ENCODE measurements at places on chromosomes 6 and 20. TPM values are rescaled to one million over a fixed set of nuclear protein-coding genes. Genes with fewer than 3 reads are reported as not detected.

The COL21A1 gene
- total RNA-seq = 1.3 TPM

The CD24 gene
- 943 TPM for total RNA-seq

The PCSK2 gene
- total RNA-seq = 40.7 TPM

The KHDC1L gene
- total RNA-seq = not detected

The C6orf89 gene
- total RNA-seq = 34.1 TPM

The CCN6 gene
- total RNA-seq = not detected

The BHLHE23 gene
- 0.94 TPM for total RNA-seq

The CLPSL1 gene
- total RNA-seq = not detected

The TNF gene
- not detected for total RNA-seq

The TXNDC5 gene
- total RNA-seq = 31.9 TPM

The IL17F gene
- total RNA-seq = not detected

The SLC35D3 gene
- total RNA-seq = not detected

The ZKSCAN3 gene
- total RNA-seq = 12.8 TPM

The BPIFA1 gene
- total RNA-seq = not detected

The TCP11 gene
- total RNA-seq = 0.63 TPM

The EEF1A2 gene
- total RNA-seq = 281 TPM

The POPDC3 gene
- 0.94 TPM for total RNA-seq

The GGT7 gene
- total RNA-seq = 26.9 TPM

The PSMB9 gene
- total RNA-seq = 0.94 TPM

The GHRH gene
- not detected for total RNA-seq

The SDC4 gene
- total RNA-seq = 0.94 TPM

The MCCD1 gene
- not detected for total RNA-seq

The TRERF1 gene
- total RNA-seq = 7.5 TPM

The FABP7 gene
- total RNA-seq = 887 TPM

The BMP2 gene
- total RNA-seq = 2.5 TPM

The UNC5CL gene
- total RNA-seq = 0.63 TPM

The NRSN1 gene
- total RNA-seq = 31.6 TPM

The DEFB110 gene
- not detected for total RNA-seq

The CST4 gene
- total RNA-seq = not detected

The PHACTR1 gene
- total RNA-seq = 90.5 TPM

The PRKN gene
- 13.8 TPM for total RNA-seq

The DYNLT2 gene
- total RNA-seq = 4.1 TPM

The MBOAT1 gene
- 2.8 TPM for total RNA-seq

The MEA1 gene
- total RNA-seq = 27.9 TPM

The EYA4 gene
- 0.94 TPM for total RNA-seq

The XKR7 gene
- total RNA-seq = 18.2 TPM

The SAPCD1 gene
- total RNA-seq = 1.3 TPM

The EPHA7 gene
- total RNA-seq = 82.6 TPM

The TTPAL gene
- total RNA-seq = 9.7 TPM

The TNFRSF6B gene
- 1.3 TPM for total RNA-seq

The OR2J3 gene
- not detected for total RNA-seq

The FAM210B gene
- 12.5 TPM for total RNA-seq

Data from parietal lobe (tissue), 2 donors.